ENCODE measurements at places on chromosomes 16 and 17.

GRCh38 chr17:826778-827177 is 44.6 kb downstream of the MRM3 start:
- DNase-seq: no peak

- DNase-seq: no peak
Observed at GRCh38 chr17:10156599-10156947, 41.8 kb downstream of the GAS7 start.

DNA sequence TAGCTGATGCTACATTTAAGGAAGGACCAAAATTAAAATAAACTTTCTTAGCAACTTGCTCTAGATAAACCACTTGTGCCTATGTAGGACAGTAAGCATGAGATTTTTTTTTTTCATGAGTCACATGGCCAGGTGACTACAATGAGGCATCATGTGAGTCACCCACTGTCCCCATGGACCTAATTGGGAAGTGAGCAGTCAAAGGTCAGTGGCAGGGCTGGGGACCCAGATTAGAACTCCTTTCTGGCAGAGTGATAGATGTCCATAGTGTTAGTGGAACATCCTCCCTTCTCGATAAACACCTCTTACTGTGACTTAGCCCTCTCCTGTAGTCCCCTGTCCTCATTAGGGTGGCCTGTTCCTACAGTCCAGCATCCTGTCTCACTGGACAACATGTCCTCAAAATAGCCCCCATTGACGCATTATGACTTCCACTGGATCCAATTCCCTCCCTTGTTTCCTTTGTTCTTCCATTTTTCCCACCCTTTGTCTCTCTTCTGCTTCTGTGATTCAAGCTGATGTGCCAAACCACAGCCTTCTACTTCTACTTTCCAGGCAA is 12.4 kb downstream of the ITGB3 start:
- DNase-seq: no peak

- DNase-seq: no peak
Observed at GRCh38 chr17:53749178-53749577, 73.5 kb upstream of the KIF2B start.

DNA sequence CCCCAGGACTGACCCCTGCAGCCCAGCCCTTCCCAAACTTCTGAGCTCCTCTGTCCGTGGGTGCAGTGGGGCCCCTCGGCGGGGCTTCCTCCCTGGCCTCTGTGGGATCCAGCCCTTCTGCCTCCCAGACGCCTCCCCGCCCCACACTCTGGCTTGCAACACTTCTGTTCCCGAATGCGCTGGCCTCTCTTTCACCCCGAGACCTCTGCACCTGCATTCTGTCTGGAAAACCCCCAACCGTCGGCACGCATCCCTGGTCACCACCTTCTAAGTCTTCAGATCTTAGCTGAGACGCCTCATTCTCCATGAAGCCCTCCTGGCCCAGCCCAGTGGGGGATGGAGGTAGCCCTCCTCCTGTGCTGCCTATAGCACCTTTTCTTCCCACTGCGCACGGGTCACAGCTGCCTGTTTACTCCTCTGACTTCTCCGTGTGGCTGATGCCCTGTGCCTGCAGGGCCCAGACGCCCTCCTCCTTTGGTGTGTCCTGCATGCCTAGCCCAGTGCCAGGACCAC is 26.4 kb downstream of the TMEM235 start:
- peak; percentile 82 for DNase-seq

GRCh38 chr17:12078791-12079190 is 58.1 kb downstream of the MAP2K4 start:
- no peak for DNase-seq

- DNase-seq: no peak
Observed at GRCh38 chr17:16923097-16923903, 48.6 kb downstream of the TNFRSF13B start.

- no peak for DNase-seq
Observed at GRCh38 chr17:78108726-78109488, 19.6 kb downstream of the TMC6 start.

DNA sequence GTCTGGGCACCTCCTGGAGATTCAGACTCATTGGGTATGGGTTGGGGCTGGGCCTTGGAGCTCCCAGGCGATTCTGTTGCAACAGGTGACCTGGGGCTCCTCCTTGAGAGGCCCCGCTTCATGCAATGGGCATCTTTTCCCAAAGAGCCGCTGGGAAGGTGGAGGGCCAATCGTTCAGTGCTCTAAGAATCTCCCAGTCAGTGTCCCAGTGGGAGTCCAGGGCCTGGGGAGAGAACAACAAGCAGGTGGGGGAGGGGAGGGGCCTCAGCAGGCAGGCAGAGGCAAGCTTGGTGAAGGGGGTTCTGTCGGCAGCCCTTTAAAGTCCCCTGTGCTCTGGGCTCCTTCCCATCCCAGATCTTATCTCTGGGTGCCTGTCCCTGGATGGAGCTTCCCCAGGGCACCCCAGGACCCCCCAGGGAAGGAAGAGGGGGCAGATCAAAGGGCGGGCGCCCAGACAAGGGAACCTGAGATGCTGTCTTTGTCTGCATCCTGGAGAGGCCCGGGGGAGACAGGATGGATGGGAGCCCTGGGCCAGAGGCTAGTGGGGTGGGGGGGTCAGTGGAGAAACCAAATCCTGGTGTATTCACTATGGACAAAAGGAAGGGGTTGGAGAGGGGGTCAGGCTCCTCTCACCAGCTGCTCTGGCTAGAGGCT is 30.5 kb upstream of the NXPH3 start:
- DNase-seq: no peak

DNA sequence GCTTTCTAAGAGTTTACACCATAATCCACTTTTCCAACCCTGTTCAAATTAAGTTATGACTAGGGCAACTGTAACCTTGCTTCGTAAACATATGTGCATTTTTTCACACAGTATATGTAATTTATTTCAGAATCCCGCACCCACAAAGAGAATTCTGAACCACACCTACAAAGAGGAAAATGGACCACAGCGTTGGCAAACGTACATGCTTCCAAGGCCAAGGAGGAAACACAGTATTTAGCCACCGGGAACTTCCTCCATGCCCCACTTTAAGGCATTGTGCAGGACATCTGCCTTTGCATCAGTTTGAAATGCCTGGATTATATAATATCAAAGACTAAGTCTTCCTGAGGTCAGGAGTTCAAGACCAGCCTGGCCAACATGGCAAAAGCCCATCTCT is 2.1 kb downstream of the SPATA22 start:
- DNase-seq: no peak

DNA sequence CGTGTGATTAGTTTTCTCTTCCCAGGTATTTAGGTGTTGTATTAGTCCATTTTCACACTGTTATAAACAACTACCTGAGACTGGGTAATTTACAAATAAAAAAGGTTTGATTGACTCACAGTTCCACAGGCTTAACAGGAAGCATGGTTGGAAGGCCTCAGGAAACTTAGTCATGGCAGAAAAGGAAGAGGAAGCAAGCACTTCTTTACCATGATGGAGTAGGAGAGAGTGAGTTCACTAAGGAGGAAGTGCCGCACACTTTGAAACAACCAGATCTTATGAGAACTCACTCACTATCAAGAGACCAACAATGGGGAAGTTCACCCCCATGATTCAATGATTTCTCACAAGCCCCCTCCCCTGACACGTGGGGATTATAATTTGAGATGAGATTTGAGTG is 1343.7 kb upstream of the GOT2 start:
- DNase-seq: no peak

DNA sequence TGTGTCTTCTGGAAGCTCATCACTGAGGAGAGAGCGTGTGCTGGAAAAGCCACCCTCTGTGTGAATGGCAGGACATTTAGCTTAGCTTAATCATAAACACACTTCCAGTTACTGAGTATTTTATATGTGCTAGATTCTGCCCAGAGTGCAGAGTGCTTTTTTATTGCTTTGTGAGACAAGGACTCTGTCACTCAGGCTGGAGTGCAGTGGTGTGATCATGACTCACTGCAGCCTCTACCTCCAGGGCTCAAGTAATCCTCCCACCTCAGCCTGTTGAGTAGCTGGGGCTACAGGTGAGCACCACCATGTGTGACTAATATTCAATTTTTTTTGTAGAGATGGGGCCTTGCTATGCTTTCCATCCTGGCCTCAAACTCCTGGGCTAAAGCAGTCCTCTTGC is 61.4 kb upstream of the IRX3 start:
- no peak for DNase-seq

- DNase-seq: peak; percentile 26
Observed at GRCh38 chr16:70736465-70737376, 50.9 kb upstream of the MTSS2 start.

DNA sequence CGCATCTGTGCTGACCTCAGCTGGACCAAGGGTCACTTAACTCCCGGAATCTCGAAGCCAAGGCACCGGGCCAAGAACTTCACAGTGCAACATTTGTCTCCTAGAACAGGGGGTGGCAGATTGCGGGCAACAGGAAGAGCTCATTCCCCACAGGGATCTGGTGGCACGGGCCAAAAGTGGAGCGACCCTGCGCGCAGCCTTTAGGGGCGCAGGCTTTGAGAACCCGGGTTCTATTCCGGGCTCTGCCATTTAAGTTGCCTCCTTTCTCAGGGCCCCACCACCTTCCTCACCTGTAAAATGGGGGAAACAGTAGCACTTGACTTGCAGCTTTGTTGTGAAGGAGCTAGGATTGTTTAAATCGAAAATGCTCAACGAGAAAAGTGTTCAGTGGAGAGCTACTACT is 651 bp downstream of the SHMT1 start:
- peak; percentile 42 for DNase-seq

- no peak for DNase-seq
Observed at GRCh38 chr16:86088816-86089215, 189.9 kb downstream of the IRF8 start.

DNA sequence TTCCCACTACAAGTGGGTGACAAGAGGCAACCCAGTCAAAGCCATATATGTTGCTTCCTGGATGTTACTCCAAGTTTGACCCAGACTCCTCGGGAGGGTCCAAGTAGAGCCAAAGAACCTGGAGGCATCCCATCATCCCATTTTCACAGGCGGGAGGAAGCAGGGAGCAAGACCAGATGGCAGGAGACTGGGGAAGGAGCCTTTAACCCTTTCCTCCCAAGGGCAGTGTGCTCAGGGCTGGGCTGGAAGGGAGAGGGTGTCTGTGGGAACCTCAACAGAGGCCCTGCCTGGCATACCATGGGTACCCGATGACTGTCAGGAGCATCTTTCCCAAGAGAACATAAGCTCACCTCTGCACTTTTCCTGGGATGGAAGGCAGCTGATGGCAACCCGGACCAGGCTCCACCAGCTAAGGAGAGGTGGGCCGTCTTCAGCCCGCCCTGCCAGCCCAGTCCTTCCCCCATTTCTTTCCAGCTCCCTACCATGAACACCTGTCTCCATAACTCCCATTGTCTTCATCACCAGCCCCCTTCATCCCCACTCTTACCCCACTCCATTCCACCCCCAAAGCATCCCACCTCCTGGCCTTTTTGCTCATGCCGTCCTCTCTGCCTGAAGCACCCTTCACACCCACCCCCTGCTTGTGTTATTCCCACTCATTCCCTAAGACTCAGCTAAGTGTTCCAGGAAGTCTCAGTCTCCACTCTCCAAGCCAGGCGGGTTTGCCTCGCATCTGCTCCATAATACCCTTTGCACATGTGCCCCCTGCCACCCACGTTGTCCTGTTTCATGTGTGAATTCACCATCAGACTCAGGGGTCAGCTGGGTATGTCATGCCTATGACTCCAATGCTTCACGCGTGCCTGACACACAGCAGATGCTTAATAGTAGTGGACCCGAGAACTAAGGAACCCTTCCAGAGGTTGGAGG is 5.9 kb upstream of the SLC16A5 start:
- no peak for DNase-seq

GRCh38 chr17:7843257-7843535 is 9.2 kb downstream of the KDM6B start:
- no peak for DNase-seq

DNA sequence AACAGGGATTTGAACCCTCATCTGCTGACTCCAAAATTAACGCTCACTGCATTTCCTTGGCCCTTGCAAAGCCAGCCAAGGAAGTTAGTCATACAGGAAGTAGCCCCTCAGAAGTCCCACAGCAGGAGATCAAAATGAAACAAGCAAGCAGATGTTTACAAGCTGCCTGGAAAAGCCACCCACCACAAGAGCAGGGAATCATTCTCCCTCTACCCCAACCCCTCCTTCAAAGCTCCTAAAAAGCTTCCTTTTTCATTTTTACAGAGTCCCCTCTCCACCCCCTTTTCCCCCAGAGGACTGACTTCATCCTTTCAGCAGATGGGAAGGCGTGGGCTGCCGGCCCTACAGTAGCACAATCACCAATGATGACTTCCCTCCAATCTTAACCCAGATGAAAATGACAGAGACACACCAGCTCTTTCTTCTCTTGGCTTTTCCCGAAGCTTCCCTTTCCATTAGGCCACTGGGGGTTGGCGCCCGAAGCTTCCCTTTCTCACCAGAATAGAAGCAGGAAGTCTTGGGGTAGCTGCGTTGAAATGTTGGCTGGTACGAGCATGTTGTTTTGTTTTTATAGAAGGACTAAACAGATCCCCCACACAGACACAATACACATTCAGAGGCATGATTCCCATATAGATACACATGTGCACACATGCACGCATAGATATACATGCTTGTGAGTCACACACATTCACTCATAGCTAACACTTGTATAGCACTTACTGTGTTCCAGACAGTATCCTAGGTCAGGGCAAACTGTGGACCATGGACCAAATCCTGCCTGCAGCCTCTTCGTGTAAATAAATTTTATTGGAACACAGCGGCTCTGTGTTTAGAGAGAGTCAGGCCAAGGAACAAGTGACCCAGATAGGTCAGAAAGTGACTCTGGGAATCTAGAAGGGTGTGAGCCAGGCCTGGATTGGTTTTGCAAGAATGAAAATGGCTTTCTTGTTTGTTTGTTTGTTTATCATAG is 17.4 kb downstream of the ITPRIPL2 start:
- DNase-seq: peak; percentile 60

DNA sequence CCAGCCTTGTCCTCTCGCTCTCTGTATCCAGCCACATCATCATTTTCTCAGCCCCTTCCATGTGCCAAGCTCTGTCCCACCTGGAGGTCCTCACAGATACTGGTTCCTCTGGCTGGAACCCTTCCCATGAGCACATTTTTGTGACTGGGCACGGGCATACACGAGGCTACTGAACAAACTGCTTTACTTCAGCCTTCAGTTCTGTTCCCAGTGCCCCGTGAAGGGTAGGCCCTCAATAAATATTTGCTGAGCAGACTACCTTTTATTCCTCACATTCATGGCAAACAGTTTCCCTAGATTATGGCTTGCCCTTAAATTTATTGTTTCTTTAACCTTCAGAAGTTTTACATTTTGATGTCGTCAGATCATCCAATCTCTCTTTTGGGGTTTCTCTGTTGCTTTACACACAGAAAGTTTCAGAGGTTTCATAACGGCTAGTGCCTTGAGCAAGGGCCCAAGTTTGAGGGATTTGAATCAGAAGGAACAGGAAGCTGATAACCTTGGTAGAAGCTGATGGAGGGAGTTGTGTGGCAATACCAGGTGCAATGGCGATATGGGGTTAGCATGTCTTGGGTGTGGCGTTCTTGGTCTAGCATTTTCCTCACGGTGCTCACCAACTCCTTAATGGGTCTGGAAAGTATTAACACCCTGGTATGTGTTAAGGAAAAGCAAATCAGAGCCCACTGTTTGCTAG is 27.8 kb downstream of the TMEM92 start:
- no peak for DNase-seq

All from GM12865 (cell line).